ENCODE measurements at places on chromosomes 2 and 18.

DNA sequence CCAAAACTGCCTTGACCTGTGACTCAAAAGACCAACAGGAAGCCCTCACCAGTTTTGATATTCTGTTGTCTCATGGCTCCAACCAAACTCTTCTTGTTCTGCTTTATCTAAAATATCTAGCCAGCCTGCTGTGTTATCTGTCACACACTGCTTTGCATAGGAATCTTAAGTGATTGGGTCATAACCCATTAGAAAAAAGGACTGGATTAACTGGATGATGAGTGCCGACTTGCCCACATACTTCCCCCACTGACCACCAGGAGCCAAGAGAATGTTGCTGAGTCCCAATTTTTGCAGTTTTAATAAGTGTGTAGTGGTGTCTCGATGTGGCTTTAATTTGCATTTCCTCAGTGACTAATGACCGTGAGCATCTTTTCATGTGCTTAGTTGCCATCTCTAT, 6.5 kb downstream of the MOGAT1 start:
- DNase-seq = no peak

GRCh38 chr2:56754627-56755026, 570.8 kb downstream of the CCDC85A start:
- no peak for DNase-seq

DNA sequence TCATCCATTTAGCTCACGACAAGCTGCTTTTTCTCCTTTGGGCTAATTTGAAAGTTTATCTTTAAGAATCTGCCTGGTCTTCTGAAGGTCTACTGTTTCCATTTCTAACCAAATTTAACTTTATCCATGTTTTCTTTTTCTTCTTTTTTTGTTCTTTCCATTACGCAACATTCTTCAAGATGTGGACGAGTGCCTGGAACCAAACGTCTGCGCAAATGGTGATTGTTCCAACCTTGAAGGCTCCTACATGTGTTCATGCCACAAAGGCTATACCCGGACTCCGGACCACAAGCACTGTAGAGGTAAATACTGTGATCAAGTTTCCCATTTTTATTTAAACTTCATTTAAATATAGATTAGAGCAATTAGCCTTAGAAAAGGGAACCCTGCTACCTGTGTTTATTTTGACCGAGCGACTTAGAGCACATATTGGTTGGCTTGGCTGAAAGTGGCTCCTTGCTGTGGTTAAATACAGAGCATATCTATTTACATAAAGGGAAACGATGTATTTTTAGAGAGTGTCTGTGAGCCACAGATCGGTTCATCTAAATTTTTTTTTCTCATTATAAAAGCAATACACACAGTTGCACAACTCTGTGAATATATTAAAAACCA, 183.4 kb upstream of the RASGRP3 start:
- DNase-seq = no peak

- DNase-seq = no peak
Observed at GRCh38 chr18:46877329-46877987, 39.8 kb downstream of the PIAS2 start.

- no peak for DNase-seq
Observed at GRCh38 chr18:568731-569130, 11.4 kb upstream of the CETN1 start.

GRCh38 chr18:68735483-68736343, 20.8 kb upstream of the TMX3 start:
- DNase-seq = no peak

- DNase-seq = no peak
Observed at GRCh38 chr2:238285653-238286082, 2.7 kb downstream of the PER2 start.

DNA sequence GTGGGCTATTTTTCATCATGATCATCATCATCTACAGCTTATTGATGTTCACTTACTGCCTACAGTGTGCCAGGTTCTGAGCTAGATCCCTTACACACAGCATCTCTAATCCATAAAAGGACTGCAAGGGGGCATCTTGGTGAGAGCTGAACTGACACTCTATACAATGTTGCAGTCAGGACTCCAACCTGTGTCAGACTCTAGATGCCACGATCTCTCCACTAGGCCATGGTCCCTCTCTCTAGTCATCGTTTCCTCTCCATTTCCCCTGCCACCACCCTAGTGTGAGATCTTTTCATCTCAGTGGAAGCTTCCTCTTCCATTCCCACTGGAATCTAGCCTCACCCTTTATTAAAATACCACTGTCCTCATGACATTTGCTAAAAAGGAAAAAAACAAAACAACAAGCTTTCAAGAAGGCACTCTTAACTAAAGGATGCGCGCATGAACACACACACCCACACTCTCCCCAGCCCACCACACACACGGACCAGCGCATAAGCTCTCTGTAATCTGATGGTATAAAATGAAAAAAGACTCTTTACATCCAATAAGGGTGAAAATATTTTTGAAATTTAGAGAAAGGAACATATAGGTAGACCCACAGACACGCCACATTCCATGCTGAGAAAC, 93.4 kb upstream of the THOC1 start:
- no peak for DNase-seq

GRCh38 chr18:23585007-23585871, 1.1 kb downstream of the NPC1 start:
- no peak for DNase-seq

GRCh38 chr18:37502036-37502435, 63.6 kb downstream of the CELF4 start:
- DNase-seq = no peak

GRCh38 chr2:232871418-232871834, 1.4 kb downstream of the SNORC start:
- no peak for DNase-seq

- DNase-seq = no peak
Observed at GRCh38 chr2:52884761-52885352, 882.7 kb upstream of the CHAC2 start.

DNA sequence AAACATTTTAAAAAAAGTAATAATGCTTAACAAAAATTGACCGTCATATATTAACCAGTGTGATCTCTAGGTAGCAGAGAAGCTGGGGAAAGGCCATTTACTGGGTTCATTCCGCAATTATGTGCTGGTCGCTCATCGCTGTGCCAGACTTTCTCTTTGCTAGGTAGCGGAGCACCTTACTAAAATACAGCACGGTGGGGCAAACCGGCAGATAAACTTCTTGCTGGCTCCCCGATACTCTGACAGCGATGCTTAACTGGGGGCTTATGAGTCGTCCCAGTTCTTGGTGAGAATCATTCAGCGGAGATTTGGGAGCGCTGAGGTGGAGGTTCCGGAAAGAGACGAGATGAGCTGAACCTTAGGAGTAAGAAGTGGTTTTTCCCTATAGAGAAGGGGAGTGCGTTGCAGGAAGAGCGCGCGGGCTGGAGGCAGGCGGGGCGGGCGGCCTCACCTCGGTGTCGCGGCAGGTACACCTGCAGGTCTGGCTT, 605 bp downstream of the C2orf68 start:
- DNase-seq = no peak

DNA sequence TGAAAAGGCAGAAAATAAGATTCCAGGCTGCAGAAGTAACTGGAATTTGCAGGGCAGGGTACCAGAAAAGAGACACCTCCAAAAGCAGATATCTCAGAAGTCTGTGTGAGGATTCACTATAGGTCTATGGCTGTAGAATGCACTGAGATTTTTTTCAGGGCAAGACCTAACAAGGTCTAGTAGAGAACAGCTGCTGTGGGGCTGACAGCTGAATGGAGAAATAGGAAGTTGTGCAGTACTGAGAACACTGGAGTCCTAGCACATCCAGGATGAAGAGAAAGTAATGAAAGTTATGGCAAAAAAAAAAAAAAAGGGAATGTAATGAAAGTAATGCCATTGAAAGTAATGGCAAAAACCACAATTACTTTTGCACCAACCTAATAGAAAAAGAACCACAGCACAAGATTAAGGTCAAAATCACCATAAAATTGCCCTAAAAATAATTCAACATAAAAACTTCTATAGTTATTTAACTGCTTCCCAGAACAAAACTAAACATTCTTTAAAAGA, 57.3 kb downstream of the CPO start:
- no peak for DNase-seq

- no peak for DNase-seq
Observed at GRCh38 chr2:11502740-11503292, 31.0 kb upstream of the GREB1 start.

All from effector CD8-positive, alpha-beta T cell (primary cell).